ENCODE measurements at places on chromosomes 12 and 14.

- no peak for DNase-seq
Observed at GRCh38 chr14:23359167-23359626, 5.8 kb downstream of the EFS start.

DNA sequence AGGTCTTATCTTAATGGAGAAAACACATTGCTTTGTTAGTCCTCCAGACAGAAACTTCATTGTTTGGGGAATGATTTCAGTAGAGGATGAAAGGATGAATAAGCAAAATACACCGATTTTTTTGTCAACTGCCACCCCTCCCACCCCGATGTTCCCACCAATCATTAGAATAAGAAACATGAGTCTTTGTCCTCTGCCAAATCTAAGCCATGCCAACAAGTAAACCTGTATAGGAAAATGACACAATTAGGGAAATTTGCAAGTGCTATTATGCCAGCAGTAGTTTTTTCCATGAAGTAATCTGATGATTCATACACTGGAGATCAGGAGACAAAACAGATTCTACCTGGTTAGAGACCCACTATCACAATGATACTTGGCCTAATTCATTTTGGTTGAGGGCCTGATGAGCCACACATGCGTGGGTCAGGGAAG, 35.9 kb downstream of the FLRT2 start:
- DNase-seq, result no peak

GRCh38 chr12:74897425-74898211, 312.0 kb downstream of the KCNC2 start:
- peak; percentile 26 for DNase-seq

- DNase-seq, result no peak
Observed at GRCh38 chr14:97295108-97295710, 498.0 kb downstream of the VRK1 start.

DNA sequence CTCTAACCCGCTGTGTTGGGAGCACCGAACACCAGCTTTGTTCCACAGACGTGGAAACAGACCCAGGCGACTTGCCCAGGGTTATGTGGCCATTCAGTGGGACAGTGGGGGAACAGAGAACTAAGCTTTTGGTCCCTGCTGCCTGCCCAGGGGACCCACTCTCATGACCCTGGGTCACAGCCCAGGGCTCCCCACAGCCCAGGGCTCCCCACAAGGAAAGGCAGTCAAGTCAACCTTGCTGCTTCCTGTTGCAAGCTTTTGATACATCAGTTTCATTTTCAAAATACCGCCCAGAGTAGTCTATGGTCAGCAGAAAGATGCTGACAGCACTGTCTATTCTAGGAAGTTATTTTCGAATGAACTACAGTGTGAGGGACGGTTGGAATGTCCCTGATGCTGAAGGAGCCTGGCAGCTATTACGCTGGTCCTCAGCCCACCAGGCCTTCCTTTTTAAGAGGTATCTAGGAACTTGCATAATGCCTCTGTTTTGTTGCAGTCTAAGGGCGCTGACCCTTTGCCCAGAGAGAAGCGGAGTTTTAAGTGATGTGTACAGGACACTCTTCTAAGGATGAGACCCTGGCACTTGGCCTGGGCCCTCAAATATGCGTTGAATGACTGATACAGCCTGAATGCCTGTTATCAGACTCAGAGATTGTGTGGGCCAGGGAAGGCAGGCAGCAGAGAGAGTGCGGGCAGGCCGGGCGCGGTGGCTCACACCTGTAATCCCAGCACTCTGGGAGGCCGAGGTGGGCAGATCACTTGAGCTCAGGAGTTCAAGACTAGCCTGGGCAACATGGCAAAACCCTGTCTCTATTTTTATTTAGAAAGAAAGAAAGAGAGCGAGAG, 12.6 kb upstream of the TTC7B start:
- peak; percentile 39 for DNase-seq

GRCh38 chr14:73058922-73059673, 764 bp downstream of the RBM25 start:
- no peak for DNase-seq

DNA sequence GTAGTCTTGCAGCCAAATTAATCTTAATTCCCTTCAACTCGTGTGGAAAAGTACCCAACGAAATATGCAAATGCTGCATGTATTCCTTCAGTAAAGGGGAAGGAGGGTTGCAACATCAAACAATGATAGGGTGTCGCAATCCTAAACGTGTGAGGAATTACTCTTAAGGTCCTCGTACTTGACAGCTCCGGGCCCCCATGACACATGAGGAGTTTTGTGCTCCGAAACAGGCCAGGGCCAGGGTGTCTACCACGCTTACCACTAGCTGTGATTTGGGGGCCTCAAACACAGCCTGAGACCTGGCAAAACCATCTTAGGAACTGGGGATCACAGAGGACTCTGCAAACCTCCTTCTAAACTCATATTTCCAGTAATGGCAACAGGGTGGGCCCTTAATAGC, 20.4 kb downstream of the FOS start:
- DNase-seq, result no peak

- DNase-seq, result no peak
Observed at GRCh38 chr12:88334271-88334670, 192.2 kb downstream of the TMTC3 start.

GRCh38 chr12:53596920-53597363, 29.2 kb downstream of the ATF7 start:
- DNase-seq, result no peak

DNA sequence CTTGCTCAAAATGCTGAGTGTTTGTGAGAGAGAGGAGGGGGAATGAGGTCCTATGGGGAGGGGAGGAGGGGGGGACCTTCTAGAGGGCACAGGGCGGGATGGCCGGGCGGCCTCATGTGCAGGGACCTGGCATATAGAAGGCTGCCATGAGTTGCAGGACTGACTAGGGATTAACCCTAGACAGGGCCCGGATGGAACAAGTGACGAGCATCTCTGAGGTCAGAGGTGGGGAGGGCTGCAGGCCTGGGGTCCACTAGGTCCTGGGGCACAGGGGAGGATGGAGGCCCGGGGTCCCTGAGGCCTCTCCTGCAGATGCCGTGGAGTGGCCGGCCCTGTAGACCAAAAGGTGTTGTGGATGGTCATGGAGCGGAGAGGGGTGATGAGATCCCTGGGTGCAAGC, 104.0 kb upstream of the EIF5 start:
- no peak for DNase-seq

DNA sequence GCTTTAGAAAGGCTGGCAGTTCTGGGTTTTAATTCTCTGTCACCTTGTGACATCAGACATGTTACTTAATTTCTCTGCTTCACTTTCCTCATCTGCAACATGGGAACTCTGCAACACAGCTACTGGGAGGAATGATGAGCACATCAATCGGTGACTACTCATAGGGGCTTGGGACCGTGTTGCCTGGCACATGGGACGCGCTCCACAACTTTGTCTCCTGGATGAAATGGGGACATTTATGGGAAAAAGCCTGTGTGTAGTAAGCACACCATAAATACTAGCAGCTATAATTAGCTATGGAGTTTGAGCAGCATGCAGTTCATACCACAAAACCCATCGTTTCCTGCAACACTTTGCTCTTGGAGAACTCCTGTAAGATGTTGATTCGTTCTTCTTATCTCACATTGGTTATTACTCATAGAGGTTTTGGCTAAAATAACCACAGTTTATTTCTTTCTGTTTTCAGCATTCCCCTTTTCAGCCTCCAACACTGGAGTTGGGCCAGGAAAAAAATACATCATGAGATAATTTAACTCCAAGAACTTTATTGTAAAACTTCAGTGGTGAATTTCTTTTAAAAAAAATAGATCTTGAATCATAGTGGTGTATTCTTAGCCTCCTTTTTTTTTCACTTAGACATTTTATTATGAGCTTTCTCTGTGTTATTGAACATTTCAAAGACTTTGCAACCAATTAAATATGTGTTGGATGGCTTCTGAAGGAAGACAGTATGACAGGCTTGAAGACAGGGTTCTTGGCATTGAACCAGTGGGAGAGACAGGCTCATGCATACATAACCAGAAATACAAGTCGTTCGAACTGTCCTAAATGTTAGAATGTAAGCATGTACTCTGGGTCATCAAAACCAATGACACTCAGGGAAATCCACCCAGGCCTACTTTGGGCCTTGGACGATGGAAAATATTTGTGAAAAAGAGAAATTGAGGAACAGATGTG, 72.7 kb downstream of the RIN3 start:
- DNase-seq, result peak; percentile 68

GRCh38 chr12:115062741-115063140, 378.8 kb upstream of the TBX3 start:
- DNase-seq, result no peak

- no peak for DNase-seq
Observed at GRCh38 chr12:68334132-68334531, 2.0 kb upstream of the MDM1 start.

GRCh38 chr12:15227004-15227679, 5.9 kb upstream of the RERG start:
- no peak for DNase-seq

- DNase-seq, result no peak
Observed at GRCh38 chr12:82627799-82628198, 58.9 kb upstream of the TMTC2 start.

DNA sequence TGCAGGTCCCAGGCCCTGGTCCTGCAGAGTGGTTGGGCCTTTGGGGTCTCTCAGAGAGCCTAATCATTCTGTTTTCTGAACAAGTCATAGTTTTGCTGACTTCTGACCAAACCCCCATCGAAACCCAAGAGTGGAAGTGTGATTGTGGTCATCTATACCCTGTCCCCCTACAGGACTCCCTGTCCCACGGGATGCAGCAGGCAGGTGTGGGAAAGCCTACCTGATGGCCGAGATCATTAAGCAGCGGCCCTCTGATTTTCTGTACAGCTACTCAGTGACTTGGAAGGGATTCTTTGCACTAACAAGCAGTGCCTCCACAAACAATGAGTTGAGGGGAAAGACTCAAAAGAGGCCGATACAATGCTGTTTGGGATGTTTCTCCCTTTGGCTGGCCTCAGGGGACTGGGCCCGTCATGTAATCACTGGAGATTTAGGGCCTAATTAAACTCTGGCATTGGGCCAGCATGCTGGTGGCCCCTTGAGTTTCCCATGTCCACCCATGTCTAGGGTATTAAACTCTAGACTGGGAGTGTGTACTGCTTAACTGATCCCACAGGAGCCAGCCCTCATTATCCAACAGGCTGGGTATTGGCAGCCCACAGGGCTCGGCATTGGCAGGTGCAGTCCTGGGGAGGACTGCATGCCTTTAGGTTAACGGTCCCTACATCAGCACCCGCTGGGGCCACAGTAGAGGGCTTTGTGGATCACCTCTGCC, 192.8 kb downstream of the ZFP36L1 start:
- DNase-seq, result no peak

DNA sequence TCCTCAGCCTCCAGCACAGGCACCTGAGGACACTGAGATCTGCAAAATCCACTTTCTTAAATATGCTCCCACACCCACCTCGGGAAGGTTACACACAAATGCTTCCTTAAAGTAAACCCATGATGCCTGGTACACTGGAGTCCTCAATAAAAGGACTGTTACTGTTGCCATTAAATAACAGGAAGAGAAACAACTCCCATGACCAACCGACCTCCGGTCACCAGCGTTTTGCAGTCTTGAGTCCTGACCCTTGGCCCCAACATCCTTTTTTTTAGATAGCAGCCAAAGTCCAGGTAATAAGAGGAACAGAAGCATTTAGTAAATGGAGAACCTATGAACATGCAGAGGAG, 42.4 kb downstream of the ITPK1 start:
- DNase-seq, result no peak

GRCh38 chr14:95275494-95275893, 44.2 kb downstream of the CLMN start:
- no peak for DNase-seq

DNA sequence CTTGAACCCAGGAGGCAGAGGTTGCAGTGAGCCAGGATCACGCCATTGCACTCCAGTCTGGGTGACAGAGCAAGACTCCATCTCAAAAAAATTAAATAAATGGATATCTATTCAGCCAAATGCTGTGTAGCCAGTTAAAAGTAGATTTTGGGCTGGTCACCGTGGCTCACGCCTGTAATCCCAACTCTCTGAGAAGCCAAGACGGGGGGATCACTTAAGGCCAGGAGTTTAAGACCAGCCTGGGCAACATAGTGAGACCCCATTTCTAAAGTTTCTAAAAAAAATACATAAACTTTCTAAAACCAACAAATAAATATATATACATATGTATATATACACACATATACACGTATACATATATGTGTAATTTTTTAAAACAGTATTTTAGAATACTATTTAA, 188.8 kb downstream of the FBXL14 start:
- DNase-seq, result no peak

GRCh38 chr14:26128931-26129671, 468.7 kb downstream of the NOVA1 start:
- no peak for DNase-seq

GRCh38 chr14:54610051-54610977, 43.4 kb downstream of the SAMD4A start:
- no peak for DNase-seq

- no peak for DNase-seq
Observed at GRCh38 chr12:94561943-94562411, 88.4 kb downstream of the TMCC3 start.

- no peak for DNase-seq
Observed at GRCh38 chr14:80059041-80059440, 152.3 kb downstream of the DIO2 start.

DNA sequence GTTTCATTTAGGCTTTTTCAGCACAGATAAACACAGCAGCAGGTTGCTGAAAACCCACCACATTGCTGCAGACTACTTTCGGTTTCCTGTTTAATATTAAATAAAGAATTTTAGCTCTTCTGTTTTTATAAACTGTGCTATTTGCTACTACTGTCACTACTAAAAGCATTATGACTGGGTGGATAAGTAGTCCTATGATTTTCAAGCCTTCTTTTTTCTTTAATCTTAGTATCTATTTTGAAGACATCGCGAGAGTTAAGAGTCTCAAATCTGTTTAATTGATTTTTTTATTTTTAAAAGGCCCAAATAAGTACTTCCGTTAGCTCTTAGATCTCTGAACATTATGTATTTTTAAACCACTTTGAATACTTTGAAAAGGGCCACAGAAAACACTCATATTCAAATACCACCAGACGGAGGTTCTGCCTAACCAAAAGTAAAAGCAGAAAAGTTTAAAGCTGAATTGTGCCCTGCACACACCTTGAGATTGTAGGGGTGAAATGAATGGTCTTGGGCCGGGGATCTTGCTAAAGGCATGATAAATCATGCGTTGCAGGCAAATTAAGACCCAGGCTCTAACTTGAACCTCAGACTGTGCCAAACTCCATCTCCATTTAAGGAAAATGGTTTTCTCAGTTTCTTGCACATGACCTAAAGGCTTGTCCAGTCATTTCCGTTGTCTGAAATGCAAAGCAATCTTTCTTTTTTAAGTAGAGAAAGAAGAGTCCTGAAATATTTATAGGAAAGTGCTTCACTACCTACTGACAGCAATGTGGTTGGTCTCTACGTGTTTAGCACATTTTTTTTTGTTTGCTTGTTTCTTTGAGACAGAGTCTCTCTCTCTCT, 13.6 kb upstream of the FOXN3 start:
- DNase-seq, result peak; percentile 78

GRCh38 chr12:125071456-125071855, 6.2 kb downstream of the AACS start:
- no peak for DNase-seq

- DNase-seq, result no peak
Observed at GRCh38 chr12:13152281-13152680, 44.2 kb upstream of the EMP1 start.

GRCh38 chr12:59500915-59501314, 94.9 kb upstream of the SLC16A7 start:
- no peak for DNase-seq
